NCI-H1417 treated with DMSO at 0.1 percent for 48 hours (cell line): ENCODE measurements at places on chromosomes 7 and 10.

DNA sequence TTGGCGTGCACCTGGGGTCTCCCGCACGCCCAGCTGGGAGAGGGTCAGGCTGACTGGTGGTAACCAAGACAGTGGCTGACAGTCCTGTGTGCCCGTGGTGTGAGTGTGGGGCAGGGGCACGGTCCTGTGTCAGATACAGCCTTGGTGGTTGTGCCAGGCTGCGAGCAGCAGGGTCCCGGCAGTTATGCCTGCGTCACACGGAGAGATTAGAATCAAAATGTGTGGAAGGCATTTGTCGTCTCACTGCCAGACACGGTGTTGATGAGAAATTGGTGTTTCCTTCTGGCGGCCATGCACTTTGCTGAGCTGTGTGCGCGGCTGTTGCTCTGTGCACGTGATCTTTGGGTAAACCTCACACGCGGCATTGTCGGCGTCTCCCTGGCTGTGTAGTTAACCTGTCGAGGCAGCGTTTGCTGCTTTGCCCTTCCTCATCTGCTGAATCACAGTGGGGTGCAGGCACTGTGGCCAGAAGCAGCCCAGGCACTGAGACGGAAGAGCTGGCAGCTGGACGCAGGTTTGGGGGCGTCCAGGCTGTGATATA is 87.7 kb downstream of the NKX6-2 start:
- no peak for DNase-seq

DNA sequence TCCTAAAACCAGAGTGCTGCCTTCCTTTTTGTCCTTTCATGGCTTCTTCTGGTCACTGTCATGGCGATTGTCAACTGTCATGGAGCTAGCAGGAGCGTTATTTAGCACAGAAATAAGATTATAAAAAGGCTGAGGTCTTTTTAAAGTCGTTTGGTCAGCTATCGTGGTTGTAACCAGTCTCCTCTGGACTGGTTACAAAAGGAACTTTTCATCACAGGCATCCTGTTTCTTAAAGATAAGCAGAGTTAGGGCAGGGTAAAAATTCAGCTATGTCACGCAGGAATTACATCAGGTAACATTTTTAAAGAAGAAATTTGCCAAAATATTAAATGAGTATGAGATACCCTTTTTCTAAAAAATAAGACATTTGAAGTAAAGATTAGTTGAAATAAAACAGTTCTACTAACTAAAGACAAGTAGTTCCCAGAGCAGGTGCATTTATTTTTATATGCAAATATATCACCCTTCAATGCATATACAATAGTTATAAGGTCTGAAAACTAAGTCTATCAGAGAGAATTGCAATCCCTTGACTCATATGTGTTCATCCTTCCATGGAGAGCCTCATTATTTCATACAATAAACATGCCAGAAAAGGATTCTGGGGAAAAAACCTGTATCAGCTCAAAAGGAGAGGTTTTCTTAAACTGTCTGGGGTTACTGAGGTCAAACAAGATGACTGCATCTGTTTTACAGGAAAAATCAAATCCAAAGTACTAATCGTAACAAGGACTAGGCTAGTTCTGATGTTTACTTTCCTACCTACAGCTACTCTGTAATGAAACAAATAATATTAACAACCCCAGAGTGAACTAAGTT is 20.9 kb downstream of the FAM24A start:
- DNase-seq = no peak

DNA sequence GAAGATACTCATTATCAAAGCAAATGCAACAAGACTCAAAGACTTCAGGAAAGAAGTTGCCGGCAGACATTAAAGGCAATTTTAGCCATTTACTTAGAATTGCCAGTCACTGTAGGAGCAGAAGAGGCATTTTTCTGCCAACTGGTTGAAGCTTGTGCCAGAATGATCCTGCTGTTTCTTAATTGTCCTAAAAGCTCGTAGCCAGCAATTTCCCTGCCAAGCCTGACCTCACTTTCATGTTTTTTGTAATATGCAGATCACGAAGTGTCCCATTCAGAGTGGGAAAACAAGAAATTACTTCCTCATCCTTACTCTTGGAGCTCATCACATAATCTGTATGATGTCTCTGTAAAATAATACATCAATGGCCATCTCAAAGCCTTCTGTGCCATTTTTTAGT is 130.9 kb upstream of the ANKRD1 start:
- no peak for DNase-seq

GRCh38 chr10:122954731-122955050 is 664 bp upstream of the C10orf88 start:
- DNase-seq = no peak

GRCh38 chr7:98291717-98292116 is 10.2 kb downstream of the BRI3 start:
- no peak for DNase-seq

DNA sequence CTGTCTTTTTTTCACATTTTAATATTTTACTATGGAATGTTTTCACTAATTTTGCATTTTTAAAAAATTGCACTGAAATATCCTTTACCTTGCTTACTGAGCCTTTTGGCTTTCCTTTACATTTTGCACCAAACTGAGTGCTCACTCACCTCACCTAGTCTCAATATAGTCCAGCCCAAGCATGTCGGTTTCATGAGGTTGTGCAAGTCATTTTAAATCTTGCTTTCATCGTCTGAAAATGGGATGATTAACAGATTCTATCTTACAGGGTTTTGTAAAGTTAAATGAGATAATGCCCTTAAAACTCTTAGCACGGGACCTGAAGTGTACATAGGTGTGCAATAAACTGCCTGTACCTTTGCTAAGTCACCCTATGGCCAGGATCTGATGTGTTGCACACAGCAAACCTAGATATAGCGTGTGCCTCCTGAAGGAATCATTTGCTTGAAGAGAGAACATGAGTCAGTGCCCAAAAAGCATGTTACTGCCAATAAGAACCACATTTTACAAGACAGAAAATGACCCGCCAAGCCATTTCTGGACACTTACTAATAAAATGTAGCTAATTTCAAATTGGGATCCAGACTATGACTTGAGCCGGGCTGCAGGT is 199.8 kb downstream of the JCAD start:
- no peak for DNase-seq

DNA sequence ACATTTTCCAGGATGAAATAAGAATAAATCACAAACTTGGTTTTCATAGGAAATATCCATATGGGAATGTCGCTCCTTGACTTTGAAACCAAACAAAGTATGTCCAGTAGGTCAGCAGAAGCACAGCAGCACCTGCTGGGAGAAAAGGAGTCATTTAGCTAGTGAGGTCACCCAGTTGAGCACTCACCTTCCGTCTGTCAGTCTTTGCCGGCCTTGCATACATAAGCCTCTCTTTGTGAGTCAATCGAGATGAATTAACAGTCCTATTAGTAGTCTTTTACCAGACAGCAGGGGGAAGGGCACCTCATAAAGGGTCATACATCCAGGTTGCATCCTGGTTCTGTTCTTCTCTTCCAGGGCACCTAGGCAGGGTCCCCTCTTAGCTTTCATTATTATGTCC is 232.5 kb upstream of the FZD1 start:
- no peak for DNase-seq

DNA sequence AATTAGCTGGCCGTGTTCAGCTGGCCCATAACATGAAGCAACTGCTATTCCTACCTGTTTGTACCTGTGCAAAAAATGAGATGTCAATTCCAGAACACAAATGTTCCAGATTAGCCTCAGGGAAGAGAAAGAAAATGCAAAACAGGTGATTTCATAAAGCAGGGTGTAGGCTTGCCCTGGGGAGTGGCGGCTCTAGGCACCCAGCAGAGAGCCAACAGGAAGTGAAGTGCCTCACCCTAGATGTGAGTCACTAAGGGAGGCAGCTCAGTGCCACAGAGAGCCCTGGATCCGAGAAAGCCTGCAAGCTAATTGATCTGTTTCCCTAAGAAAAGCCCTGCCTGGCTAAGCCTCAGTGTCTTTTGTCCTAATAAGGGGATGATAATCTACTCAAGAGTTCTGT is 240.0 kb downstream of the ARHGAP21 start:
- DNase-seq = no peak

DNA sequence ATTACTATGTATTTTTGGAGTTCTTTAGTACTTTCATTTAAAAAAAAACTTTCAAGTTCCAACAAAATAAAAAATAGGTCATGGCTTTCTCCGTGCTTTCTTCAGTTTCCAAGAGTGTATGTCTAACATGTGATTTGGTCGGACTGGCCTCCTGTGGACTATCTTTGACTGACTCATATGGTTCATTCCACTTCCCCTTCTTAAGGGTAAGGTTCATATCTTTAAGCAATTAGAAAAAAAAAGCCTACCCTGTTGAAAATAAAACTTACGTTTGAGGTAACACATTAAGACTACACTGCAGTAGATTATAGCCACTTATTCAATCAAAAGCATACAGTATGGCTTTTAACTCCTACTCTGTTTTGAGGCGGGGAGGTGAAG is 112.8 kb upstream of the AHR start:
- DNase-seq = no peak

DNA sequence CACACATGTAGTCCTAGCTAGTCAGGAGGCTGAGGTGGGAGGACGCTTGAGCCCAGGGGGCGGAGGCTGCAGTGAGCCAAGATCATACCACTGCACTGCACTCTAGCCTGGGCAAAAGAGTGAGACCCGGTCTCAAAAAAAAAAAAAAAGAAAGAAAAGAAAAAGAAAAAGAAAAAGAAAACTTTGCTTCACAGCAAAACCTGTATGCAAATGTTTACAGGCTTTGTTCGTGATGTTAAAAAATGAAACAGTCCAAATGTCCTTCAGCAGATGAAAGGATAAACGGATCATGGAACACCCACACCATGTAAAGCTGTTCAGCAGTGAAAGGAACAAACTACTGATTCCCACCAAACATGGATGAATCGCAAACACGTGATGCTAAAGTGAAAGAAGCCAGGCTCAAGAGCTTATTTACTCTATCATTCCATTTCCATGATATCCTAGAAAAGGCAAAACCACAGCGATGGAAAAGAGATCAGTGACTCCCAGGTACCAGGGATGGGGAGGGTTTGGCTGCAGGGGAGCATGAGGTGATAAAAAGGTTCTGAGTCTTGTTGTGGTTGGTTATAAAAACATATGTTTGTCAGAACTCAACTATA is 15.1 kb downstream of the LRRC20 start:
- DNase-seq = no peak

- no peak for DNase-seq
Measured at GRCh38 chr10:124655191-124656112, 88.7 kb downstream of the FAM53B start.

- DNase-seq = no peak
Measured at GRCh38 chr7:67870396-67870795, 873.8 kb downstream of the TYW1 start.

DNA sequence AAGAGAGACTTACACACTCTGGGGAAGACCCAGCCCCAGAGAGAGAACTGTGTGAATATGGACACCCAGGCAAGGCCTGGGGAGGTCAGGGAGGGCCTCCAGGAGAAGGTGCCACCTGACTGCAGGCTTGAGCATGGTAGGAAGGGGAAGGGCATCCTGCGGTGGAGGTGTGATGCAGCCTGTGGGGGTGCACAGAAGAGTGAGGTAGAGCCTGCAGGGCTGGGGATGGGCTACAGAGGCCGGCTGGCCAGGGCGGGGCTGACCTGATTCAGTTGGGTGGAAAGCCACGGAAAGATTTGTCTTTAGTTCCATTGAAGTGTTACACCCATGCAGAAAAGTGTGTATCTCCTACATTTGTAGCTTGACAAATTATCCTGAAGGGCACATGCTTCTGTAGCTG is 47.6 kb downstream of the ZMIZ1 start:
- DNase-seq = no peak

DNA sequence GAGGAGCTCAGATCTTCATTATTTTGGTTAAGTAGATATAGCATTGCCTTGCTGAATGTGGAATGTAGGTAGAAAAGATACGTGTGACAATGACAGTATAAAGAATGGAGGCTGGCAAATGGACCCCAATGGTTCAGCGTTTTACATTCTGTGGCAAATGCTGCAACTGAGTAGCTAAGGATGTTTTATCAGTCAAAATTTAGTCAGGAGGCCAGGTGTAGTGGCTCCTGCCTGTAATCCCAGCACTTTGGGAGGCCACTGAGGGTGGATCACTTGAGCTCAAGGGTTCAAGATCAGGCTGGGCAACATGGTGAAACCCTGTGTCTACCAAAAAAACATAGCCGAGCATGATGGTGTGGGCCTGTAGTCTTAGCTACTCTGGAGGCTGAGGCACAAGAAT is 120.5 kb upstream of the GHITM start:
- no peak for DNase-seq

DNA sequence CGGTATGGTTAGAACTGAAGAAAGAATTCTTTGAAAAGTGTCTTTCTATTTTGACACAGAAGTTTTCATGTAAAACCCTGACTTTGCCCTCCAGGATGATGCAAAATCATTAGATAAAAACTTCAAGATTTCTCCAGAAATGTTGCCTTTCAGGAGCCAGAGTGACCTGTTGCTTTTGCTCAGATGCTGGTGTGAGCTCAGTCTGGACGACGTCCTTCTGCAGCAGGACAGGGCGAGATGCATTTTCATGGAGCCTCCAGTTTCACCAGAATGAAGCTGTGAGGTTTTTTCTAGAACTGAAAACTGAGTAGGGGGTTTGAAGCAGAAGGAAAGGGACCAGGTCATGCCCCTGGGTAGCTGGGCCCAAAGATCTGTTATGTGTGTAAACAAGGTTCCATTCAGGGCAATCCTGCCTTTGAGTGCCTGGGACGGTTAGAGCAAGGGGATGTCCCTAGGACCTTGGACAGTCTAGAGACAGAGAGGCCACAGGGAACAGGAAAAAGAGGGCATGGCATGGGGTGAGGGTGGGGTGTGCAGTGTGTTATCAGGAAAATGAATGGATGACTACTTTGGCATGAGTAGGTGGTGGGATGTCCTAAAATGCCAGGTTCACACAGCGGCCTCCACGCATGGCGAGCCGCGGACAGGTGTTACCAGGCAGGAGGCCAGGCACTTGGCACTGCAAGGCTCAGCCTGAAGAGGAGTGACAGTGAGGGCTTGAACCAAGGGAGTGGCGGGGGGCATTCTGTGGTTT is 356.3 kb downstream of the CXCL12 start:
- DNase-seq = no peak
